Esophagus squamous epithelium (tissue), 5 donors: ENCODE measurements at places on chromosomes 2 and 18.
A peak's percentile ranks its signal among the peaks of the same experiment; 100 is the strongest.

DNA sequence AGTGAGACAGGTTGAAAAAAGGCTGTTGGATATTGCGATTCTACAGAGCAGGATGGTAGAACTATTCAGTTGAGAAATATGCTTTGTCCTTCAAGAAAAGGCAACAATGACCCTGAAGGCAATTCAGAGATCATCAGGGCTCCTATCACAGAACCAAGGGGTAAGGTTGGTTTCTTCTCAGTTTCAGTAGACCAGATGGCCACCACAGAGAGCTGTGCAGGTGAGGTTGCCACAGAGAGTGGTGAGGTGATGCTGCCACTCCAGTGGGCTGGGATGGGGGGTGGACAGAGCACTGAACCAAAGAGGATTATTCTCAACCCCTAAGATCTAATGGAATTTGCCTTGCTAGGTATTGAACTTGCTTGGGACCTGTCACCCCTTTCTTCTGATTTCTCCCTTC is 64.6 kb upstream of the ZBTB7C start:
- no peaks in the 10 kb centered on the region for H3K36me3 ChIP-seq
- DNase-seq: no peak
- H3K27ac ChIP-seq: no peak overlapping the region

DNA sequence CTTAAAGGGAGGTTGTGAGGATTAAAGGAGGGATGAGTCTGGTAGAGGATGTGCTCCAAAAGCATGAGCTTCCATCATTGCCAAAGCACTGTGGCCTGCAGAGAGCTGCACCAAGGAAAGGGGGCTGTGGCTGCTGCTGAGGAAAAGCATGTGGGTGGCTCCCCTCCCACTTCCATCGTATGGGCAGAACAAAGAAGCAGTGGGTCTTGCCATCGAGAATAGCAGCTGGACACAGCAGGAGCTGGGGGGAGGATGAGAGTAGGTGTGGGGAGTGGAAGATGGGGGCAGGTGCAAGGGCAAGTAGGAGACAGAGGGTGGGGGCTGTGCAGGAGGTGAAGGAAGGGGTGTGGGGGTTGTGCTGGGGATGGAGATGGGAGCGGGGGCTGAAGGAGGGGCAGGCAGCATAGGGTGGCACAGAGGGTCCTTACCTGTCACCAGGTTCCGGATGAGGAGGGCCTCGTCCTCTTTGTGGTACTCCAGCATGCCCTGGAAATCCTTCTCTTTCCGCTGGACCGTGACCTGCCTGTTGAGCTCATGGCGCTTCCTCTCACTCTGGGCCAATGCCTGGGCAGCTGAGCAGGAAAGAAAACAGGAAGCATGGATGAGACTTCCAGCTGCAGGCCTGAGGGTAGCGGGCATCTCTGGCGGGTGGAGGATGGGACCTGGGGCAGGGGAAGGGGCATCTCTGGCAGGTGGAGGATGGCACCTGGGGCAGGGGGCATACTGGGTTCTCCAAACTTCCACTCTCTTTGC is 33.6 kb upstream of the ACAA2 start:
- no peaks in the 10 kb centered on the region for H3K27me3 ChIP-seq
- peaks cover 15% of the 10 kb centered on the region for H3K4me1 ChIP-seq
- DNase-seq: no peak
- no peak overlapping the region for H3K4me3 ChIP-seq

DNA sequence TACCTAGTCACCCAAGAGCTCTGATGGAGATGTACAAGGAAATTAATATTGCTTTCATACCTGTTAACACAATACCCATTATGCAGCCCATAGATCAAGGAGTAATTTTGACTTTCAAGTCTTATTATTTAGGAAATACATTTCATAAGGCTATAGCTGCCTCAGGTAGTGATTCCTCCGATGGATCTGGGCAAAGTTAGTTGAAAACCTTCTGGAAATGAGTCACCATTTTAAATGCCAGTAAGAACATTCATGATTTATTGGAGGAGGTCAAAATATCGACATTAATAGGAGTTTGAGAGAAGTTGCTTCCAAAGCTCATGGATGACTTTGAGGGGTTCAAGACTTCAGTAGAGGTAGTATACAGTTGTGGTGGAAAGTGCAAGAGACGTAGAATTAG is 931.4 kb upstream of the ACVR2A start:
- no peaks in the 10 kb centered on the region for H3K4me1 ChIP-seq
- no peaks in the 10 kb centered on the region for H3K36me3 ChIP-seq
- H3K4me3 ChIP-seq: no peak overlapping the region
- H3K27ac ChIP-seq: no peak overlapping the region

GRCh38 chr2:74497777-74498499 is 1.5 kb downstream of the LBX2 start:
- DNase-seq: no peak
- peaks cover 31% of the 10 kb centered on the region for H3K4me1 ChIP-seq
- H3K36me3 ChIP-seq: peaks cover 16% of the 10 kb centered on the region
- no peak overlapping the region for H3K27ac ChIP-seq
- H3K4me3 ChIP-seq: peak overlapping the region; percentile 49

GRCh38 chr2:231239751-231240150 is 41.3 kb downstream of the ARMC9 start:
- no peaks in the 10 kb centered on the region for H3K4me1 ChIP-seq
- H3K36me3 ChIP-seq: no peaks in the 10 kb centered on the region
- DNase-seq: no peak
- H3K27ac ChIP-seq: no peak overlapping the region
- H3K4me3 ChIP-seq: no peak overlapping the region
- H3K27me3 ChIP-seq: no peaks in the 10 kb centered on the region

GRCh38 chr2:22329211-22330154 is 1055.5 kb upstream of the KLHL29 start:
- no peaks in the 10 kb centered on the region for H3K4me1 ChIP-seq
- no peaks in the 10 kb centered on the region for H3K36me3 ChIP-seq
- H3K27me3 ChIP-seq: no peaks in the 10 kb centered on the region
- H3K4me3 ChIP-seq: no peak overlapping the region

DNA sequence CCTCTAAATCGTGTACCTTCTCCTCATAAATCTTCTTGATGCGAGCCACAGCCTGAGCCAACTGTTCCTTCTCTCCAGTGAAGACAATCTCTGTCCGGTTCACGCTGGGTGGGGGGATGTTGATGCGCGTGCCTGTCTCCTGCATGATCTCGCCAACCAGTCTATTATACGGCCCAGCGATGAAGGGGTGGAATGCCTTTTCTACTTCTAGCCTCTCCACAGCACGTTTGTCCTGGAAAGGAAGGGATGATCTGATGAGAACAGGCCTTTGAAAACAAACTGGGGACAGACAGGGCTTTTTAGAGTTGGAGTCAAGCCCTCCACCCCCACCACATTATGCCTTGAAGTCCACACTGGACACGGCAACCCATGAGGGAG is 59.3 kb downstream of the HDLBP start:
- no peaks in the 10 kb centered on the region for H3K27me3 ChIP-seq
- H3K27ac ChIP-seq: no peak overlapping the region
- H3K4me3 ChIP-seq: no peak overlapping the region
- no peaks in the 10 kb centered on the region for H3K4me1 ChIP-seq
- DNase-seq: no peak
- H3K36me3 ChIP-seq: peaks cover 42% of the 10 kb centered on the region

DNA sequence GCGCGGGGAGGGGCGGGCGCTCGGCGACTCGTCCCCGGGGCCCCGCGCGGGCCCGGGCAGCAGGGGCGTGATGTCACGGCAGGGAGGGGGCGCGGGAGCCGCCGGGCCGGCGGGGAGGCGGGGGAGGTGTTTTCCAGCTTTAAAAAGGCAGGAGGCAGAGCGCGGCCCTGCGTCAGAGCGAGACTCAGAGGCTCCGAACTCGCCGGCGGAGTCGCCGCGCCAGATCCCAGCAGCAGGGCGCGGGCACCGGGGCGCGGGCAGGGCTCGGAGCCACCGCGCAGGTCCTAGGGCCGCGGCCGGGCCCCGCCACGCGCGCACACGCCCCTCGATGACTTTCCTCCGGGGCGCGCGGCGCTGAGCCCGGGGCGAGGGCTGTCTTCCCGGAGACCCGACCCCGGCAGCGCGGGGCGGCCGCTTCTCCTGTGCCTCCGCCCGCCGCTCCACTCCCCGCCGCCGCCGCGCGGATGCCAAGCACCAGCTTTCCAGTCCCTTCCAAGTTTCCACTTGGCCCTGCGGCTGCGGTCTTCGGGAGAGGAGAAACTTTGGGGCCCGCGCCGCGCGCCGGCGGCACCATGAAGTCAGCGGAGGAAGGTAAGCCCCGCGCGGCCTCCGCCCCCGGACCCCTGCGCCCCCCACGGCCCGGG is at the start of gene NFATC1:
TSS of gene NFATC1 (plus strand) at position 170 of the 644 bp plus-strand sequence. CDS start at position 465, 295 bp downstream.
- peak within 1 kb of the TSS; percentile 62 for H3K4me3 ChIP-seq
- H3K4me1 ChIP-seq: peaks cover 38% of the 10 kb centered on the region
- DNase-seq: no peak
- H3K27me3 ChIP-seq: no peaks in the 10 kb centered on the region
- H3K27ac ChIP-seq: peak within 1 kb of the TSS; percentile 75

GRCh38 chr2:217918308-217919024 is 84.3 kb downstream of the TNS1 start:
- H3K27me3 ChIP-seq: no peaks in the 10 kb centered on the region
- H3K36me3 ChIP-seq: peaks cover 19% of the 10 kb centered on the region
- DNase-seq: no peak

GRCh38 chr18:30469091-30469490 is 573.5 kb downstream of the DSC3 start:
- no peaks in the 10 kb centered on the region for H3K27me3 ChIP-seq
- no peak overlapping the region for H3K4me3 ChIP-seq
- no peak overlapping the region for H3K27ac ChIP-seq
- no peaks in the 10 kb centered on the region for H3K36me3 ChIP-seq
- no peaks in the 10 kb centered on the region for H3K4me1 ChIP-seq

DNA sequence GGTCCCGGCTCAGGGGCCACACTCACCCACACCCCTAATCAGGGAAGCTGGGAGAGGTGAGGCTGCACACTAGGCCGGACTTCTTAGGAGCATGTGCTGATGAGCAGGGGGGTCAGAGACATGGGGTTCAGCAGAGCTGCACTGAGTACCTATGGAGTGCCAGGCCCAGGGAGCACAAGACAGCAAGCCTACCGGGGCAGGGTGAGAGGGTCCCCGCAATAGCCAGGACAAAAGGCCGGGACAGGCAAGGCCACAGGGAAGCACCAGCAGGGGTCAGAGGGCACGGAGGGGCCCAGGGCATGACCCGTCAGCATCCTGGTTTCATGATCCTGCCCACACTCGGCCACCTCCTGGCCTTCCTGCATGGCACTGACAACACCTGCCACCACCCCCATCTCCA is 73.5 kb downstream of the TNS1 start:
- peak overlapping the region; percentile 33 for H3K4me3 ChIP-seq
- H3K36me3 ChIP-seq: no peaks in the 10 kb centered on the region
- H3K27me3 ChIP-seq: no peaks in the 10 kb centered on the region
- no peak for DNase-seq

- no peaks in the 10 kb centered on the region for H3K27me3 ChIP-seq
- no peaks in the 10 kb centered on the region for H3K36me3 ChIP-seq
- no peak overlapping the region for H3K27ac ChIP-seq
These were observed 303.9 kb downstream of the ZNF407 start for GRCh38 chr18:74901362-74902146.

DNA sequence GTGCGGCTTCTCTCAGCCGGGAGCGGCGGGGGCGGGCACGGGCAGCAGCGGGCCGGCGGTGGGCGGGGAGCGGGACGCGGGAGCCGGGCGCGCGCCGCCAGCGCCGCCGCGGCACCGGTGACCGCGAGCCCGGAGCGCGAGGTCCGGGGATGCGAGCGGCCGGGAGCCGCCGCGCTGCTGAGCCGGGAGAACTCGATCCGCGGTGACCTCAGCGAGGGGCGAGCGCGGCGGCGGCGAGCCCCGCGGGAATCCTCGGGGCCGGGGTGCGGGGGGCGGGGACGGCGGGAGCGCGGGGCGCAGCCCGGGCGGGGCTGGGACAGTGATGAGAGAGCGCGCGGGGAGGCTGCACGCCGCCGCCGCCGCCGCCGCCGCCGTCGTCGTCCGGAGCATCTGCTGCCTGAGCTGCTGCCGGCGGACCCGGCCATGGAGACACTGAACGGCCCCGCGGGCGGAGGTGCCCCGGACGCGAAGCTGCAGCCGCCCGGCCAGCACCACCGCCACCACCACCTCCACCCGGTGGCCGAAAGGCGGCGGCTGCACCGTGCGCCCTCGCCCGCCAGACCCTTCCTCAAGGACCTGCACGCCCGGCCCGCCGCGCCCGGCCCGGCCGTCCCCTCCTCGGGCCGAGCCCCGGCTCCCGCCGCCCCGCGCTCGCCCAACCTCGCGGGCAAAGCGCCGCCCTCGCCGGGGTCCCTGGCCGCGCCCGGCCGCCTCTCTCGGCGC is at the start of gene MTCL1:
TSS of gene MTCL1 (plus strand) at position 319 of the 723 bp plus-strand sequence. CDS start at position 424, 105 bp downstream.
- peaks cover 20% of the 10 kb centered on the region for H3K4me1 ChIP-seq
- DNase-seq: no peak
- H3K36me3 ChIP-seq: no peaks in the 10 kb centered on the region
- peaks cover 29% of the 10 kb centered on the region for H3K27me3 ChIP-seq

DNA sequence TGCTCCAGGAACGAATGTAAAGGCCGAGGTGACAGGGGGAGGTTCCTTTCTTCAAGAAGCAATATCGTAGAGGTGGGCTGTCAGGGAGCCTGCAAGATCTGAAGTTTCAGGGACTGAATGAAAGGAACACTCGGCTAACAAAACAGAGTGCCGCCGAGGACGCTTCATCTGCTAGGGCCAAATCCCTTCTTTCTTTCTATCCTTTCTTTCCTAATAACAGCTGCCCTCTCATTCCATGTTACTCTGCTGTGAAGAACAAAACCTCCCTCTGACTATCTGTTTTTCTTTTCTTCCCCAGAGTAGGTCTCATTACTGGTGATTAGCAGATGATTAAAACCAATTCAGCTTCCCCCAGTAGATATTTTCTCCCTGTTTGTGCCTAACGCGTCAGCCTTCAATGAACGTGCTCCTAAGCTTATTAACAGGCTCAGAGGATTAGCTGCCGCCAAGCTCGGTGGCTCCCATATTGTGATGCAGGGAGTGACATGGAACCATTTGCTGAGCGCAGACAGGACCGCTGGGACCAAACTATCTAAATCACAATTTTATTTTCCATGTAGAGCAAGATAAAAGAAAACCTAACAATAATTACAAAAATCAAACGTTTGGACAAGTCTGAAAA is 414.6 kb downstream of the TMEM182 start:
- H3K27ac ChIP-seq: no peak overlapping the region

DNA sequence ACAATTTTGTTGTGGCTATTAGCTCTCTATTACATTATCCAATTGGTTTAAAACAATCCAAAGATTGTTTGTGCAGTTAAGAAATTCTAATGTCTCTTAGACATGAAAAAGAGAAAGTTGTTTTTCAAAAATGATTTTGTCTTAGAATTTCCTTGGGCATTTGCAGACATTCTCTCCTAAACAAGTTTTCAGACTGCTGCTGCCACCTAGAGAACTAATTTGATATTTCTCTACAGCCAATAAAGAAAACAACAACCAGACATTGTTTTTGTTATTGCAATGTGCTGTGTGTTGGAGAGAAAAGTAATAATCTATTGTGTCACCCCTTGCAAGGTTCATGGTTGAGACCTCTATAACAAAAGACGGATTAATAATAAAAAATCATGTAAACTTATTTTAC is 119.0 kb upstream of the SYT4 start:
- H3K27me3 ChIP-seq: no peaks in the 10 kb centered on the region
- H3K4me3 ChIP-seq: no peak overlapping the region

GRCh38 chr18:50506362-50506761 is 53.5 kb upstream of the MAPK4 start:
- H3K36me3 ChIP-seq: no peaks in the 10 kb centered on the region
- DNase-seq: no peak
- H3K4me3 ChIP-seq: no peak overlapping the region
- H3K4me1 ChIP-seq: no peaks in the 10 kb centered on the region
